ENCODE measurements at places on chromosomes 6 and 20.

GRCh38 chr6:37168163-37168758 is 1.7 kb upstream of the PIM1 start:
- DNase-seq: no peak

DNA sequence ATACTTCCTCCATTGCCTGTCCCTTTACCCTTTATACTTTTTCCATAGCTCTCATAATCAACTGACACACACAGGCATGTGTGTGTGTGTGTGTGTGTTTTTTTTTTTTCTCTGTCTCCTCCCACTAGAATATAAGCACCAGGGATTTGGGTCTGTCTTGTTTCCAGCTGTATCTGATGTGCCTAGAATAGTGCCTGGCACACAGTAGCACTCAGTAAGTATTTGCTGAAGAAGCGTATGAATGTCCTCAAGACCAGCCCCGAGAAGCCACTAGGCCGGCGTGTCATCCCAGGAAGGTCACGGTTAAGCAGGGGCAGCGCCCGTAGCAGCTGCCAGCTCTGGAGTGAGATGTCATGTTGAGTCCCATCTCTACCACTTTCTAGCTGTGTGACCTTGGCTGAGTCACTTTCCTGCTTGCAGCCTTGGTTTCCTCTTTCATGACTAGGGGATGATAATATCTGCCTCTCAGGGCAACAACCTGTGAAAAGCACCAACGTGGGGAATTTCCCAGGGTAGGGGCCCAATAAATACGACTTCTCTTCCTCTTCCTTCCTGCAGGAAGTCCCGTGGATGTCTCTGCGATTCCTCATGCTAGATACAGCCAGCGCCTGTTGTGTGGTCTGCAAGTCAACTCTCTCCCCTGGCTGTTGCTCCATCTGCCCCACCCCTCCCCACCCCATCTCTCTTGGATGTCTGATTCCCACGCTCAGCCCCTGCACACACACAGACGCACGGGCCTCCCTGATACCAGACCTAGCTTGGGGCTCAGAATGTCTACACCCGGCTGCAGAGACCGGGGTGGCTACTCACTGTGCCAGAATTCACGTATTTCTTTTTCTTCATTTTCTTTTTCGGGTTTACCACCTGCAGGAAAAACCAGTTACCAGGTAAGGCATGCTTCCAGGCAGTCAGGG is 58.1 kb downstream of the RAB44 start:
- no peak for DNase-seq

DNA sequence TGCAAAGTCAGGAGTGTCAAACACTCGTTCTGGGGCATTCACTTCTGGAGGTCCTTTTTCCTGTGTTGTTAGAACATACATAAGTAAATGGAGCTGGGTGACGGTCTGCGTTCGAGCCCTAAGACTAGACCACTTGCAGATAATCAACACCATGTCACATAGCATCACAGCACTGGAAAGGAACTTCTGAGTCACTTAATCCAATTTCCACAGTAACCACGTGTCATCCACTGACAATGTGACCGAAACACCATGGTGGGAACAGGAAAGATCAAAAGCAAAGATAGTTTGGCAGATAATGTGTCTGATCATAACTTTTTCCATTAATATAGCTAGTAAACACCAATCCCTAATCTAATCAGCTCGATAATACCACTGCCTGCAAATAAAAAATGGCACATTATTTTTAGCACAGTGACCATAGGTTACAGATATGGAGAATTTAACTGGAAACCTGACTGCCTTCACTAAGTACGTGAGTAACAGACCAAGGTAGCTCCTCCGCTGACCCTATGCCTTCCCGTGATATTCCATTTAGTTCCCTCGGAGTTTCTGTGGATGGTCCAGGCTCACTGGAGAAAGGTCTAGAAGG is 34.8 kb downstream of the WRNIP1 start:
- DNase-seq: no peak

- DNase-seq: no peak
Observed at GRCh38 chr6:56244528-56245253, 2.7 kb downstream of the COL21A1 start.

- no peak for DNase-seq
Observed at GRCh38 chr6:13536796-13537526, 37.4 kb upstream of the SIRT5 start.

Data from NCI-H1092 (cell line).